ENCODE measurements at places on chromosomes 12 and 14. TPM values are rescaled to one million over a fixed set of nuclear protein-coding genes. Genes with fewer than 3 reads are reported as not detected.
A peak's percentile ranks its signal among the peaks of the same experiment; 100 is the strongest.

The CD163L1 gene
- 0.11 TPM for total RNA-seq

The OTOGL gene
- total RNA-seq: 0.60 TPM

The PTGDR gene
- total RNA-seq: 0.07 TPM

- DNase-seq: no peak
- H3K4me3 ChIP-seq: no peak overlapping the region
- no peaks in the 10 kb centered on the region for H3K36me3 ChIP-seq
- no peaks in the 10 kb centered on the region for H3K27me3 ChIP-seq
- peaks cover 8% of the 10 kb centered on the region for H3K4me1 ChIP-seq
Observed at GRCh38 chr14:102513899-102514772, 4.6 kb upstream of the ANKRD9 start.

DNA sequence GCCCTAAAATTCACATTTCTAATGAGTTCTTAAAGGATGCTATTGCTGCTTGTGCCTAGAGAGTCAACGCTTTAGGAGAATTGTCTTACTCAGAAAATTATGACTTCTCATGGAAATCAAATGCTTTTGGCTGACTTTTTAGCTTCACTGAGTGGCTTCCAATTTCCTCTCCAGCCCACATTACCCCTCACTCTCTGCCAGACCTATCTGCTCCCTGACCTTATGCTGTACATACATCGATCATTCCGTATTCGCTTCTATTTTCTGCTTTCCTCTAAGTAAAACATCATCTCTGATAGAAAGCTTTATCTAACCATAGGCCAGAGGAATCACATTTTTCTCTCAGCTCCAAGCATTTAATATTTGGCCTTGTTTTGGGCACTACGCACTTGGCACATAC is 12.5 kb upstream of the SMCO3 start:
- H3K27ac ChIP-seq: no peak overlapping the region
- no peaks in the 10 kb centered on the region for H3K4me1 ChIP-seq
- no peaks in the 10 kb centered on the region for H3K36me3 ChIP-seq
- no peak overlapping the region for H3K4me3 ChIP-seq

DNA sequence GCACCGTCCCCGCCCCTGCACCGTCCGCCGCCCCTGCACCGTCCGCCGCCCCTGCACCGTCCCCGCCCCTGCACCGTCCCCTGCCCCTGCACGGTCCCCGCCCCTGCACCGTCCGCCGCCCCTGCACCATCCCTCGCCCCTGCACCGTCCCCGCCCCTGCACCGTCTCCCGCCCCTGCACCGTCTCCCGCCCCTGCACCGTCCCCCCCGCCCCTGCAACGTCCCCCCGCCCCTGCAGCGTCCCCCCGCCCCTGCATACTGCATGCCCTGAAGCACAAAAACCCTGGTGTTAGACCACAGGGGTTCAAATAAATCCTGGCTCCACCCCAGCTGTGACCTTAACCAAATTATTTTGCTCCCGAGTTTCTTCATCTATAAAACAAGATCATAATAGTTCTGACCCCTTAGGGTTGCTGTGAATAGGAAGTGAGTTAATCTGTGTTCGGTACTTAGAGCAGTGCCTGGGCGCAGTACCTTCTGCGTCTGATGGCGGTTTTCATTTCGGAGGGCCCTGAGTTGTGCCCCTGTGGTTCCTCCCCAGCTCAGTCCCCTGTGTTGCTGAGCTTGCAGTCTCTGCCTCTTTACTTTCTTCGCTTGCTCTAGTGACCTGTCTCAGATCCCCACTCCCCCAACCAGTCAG is 38.1 kb downstream of the ESRRB start:
- no peaks in the 10 kb centered on the region for H3K36me3 ChIP-seq
- peaks cover 12% of the 10 kb centered on the region for H3K4me1 ChIP-seq
- peak overlapping the region; percentile 58 for H3K4me3 ChIP-seq
- peaks cover 41% of the 10 kb centered on the region for H3K27me3 ChIP-seq

GRCh38 chr14:74981462-74981782 is 21.3 kb upstream of the EIF2B2 start:
- no peaks in the 10 kb centered on the region for H3K36me3 ChIP-seq
- H3K27ac ChIP-seq: peak overlapping the region; percentile 4
- H3K27me3 ChIP-seq: no peaks in the 10 kb centered on the region
- peaks cover 49% of the 10 kb centered on the region for H3K4me1 ChIP-seq
- no peak overlapping the region for H3K4me3 ChIP-seq
